ENCODE measurements at places on chromosomes 3 and 15.
A peak's percentile ranks its signal among the peaks of the same experiment; 100 is the strongest.

DNA sequence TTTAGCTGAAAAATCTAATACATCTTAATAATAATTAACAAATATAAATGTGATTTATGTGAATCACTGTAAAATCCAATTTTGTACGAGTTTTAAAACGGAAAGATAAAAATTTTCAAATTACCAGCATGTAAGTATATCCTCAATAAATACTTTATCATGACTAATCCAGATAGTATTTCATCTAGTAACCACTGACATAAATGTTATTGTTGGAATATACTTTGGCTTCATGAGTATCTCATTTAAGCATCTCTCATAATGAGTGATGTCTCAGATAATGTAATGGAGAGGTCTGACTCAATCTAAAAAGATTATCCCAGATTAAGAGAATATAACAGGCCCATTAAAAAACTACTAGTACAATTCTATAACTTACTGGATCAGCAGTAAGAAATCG, 216.3 kb downstream of the STAG1 start:
- DNase-seq: no peak

DNA sequence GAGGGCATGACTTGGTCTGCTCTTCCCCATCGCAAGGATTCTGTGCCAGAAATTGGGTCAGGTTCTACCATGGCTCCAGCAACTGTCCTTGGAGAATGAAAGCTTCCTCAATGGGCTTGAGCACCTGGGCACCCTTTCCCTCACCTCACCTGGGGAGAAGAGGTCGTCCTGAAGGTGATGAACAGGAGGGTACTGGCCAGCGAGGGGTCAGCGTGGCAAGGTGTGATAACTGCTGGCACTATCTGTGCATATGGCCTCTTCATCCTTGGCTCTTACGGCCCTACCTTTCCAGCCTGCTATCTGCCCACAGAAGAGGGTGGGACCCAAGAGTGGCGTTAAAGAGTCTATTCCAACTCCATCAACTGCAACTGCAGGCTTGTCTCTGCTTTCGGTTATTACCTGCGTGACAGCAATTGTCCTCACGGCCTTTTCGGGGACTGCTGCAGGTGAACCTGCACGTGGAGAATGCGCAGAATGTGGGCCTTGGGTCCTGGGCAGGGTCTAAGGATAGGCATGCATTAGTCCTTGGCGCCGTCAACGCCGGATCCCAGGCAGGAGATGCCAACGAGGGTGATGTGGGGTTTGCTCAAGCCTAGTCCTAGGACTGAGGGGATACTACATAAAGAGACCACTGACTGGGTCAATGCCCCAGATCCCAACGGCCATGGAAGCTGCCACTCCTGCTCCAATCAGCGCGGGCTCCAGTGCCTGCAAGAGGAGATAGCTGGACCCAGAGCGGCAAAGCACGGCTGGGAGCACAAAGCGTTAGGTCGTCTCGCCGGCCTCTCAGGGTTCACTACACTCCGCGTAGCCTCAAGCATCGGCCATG, 625 bp upstream of the RBM15B start:
- no peak for DNase-seq

GRCh38 chr15:50150349-50150748, 31.3 kb upstream of the ATP8B4 start:
- no peak for DNase-seq

DNA sequence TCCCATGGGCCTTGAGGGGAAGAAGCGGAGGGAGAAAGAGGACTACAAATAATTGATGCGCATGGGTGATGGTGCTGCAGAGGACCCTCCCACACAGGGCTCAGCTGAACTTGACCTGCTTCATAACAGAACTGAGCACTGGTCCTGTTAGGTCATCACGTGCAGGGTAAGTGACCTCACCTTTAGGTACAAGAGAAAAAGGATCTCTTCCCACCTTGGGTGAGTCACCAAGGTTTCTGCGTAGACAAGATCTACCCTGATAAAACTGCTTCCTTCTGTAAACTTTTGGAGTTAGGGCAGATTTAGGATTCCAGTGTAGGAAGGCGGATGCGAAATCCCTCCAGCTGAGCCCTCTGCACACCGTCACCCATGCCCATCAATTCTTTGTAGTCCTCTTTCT, 67.1 kb downstream of the FEM1B start:
- DNase-seq: no peak

DNA sequence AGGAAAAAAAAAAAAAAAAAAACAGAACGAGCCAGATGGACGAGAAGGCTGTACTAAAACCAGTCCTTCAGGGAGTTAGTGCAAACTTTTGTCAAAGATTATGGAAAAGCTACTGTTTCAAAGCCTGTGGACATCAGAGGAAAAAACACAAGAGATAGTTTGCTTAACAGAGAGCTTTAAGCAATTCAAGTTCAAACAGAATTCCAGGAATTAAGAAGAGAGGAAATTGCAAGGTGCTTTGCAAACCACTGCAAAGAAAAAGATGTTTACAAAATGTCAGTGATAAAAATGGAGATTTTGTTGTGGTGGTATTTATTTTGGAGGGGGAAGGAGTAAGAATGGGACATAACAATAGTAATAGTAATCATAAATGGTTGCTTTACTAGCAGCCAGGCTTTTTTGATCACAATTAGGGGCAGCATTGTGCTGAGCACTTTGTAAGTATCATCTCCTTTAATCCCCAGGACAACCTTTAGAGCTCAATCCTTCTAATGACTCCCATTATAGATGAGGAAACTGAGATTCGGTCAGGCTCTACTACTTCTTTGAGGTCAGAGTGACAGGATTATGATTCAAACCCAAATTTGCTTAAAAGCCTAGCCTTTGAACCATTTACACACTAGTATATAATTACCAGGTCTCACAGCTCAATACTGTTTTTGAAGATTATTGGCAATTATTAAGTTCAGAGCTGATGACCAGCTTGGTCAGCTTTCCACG, 22.4 kb upstream of the ARHGEF3 start:
- no peak for DNase-seq

- no peak for DNase-seq
These were observed 71.9 kb upstream of the FBN1 start for GRCh38 chr15:48717458-48717857.

DNA sequence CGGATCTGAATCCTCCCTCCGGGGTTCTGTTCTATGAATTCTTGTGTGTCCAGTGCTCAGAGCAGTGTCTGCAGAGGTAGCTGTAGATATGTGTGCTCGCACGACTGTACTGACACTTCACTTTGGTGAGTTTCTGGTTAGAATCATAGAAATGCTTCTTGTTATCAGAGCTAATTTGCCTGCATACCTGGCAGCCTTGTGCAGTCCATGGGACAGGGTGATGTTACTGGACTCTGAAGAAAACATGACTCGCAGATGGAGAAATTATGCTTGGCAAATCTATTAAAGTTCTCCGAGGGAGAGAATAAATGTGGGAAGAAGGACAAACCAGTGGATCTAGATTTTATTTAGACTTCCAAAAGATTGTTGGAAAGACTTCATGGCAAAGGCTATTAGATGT, 12.2 kb downstream of the CGNL1 start:
- no peak for DNase-seq

GRCh38 chr3:72210261-72210660, 425.3 kb upstream of the PROK2 start:
- DNase-seq: no peak

DNA sequence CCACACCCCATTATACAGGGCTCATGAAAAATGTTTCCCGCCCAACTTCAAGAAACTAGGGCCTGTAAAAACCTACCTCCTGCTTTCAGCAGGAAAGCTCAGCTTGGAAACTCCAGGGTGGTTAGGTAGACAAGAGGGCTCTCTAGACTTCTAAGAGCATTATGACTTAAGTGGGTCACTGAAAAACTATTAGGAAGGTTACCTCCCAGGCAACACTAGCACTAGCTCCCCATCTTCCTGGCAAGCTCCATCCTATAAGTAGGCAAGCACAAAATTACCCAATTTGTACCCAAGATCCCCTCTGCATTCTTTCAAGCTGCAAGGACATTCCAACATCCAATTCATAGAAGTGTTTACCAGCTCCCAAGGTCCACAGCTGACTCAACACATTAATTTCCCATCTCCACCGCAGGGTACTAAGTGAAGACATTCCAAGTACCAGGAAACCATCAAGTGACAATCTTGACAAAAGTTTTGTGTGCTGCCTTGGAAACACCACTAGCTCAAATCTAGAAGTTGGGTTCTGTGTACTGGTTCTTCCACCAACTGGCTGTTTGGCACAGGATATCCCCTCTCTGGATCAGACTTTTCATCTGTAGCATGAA, 46.9 kb downstream of the WNT5A start:
- DNase-seq: no peak

DNA sequence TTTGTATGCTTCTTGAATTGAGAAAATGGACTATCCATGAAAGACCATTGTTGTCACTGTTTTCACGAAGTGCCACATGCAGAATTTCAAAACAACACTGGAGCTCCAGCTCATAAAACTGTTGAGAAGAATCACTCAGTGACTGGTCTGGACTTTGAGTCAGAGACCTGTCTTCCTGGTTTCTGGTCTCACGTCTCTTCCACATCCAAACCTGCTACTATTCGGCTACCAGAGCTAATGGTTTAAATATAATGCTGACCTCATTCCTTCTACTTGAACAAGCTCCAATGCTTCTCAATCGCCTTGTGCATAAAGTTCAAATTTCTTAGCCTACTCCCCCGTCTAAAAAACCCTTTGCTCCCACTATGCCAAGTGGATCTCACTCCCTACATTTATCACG, 227.9 kb upstream of the NR2F2 start:
- no peak for DNase-seq

GRCh38 chr15:40061212-40061901, 22.4 kb upstream of the SRP14 start:
- no peak for DNase-seq

DNA sequence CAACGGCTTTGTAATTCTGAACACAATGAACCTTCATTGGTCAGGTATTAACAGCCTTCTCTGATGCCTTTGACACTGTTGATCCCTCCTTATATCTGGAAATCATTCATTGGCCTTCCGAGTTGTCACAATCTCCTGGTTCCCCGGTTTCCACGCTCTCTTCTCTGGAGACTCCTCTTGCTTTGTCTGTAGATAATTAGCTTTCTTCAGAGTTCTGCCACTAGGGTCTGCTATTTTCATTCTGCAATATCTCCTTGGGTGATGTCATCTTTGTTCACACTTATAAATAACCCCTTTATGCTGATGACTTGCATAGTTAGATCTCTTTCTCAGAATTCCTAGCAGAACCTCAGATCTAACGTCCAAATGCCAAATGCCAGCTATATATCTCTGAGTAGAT, 583.8 kb upstream of the ZNF717 start:
- no peak for DNase-seq

GRCh38 chr15:99399618-99400017, 148.3 kb downstream of the LRRC28 start:
- DNase-seq: peak; percentile 30

DNA sequence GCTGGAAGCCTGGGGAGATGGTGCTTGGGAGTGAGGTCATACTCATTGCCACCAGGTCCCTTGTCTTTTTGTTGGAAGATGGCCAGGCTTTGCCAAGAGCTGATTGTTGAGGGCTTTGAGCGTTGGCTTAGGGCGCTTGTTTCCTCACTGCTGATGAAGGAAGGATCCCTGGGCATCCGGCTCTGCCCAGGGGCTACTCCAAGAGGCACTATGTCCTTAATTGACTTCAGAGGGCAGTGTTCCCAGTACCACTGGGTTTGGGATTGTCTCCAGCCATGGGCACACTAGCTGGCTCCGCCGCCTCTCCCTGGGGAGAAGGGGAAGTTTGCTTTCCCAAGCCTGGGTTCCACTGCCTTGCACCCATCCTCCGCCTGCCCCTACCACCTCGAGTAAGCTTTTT, 57.2 kb upstream of the RGMA start:
- DNase-seq: no peak

DNA sequence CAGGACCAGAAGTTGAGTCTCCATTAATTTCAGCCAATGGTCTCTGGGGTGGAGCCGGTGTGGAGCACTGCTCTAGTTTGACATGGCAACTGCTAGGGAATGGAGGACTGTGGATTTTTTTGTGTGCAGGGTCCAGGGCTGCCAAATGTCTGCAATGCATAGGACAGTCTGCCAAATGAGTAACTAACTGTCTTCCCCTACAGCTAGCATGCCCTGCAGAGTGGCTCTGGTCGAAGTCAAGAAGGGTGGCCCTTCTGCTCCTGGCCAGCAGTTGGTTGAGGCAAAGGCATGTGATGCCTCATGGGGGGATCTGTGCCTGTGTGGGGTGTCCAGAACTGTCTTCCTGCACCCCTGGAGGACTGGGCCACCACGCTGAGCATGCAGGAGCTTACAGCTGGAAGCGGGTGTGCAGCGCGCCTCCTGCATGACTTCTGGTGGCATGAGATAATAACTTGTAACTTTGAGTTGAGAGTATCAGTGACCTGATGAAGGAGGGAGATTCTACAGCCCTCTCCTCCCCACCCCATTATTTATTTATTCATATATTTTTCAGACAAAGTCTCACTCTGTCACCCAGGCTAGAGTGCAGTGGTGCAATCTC, 4.6 kb downstream of the TPRA1 start:
- no peak for DNase-seq

DNA sequence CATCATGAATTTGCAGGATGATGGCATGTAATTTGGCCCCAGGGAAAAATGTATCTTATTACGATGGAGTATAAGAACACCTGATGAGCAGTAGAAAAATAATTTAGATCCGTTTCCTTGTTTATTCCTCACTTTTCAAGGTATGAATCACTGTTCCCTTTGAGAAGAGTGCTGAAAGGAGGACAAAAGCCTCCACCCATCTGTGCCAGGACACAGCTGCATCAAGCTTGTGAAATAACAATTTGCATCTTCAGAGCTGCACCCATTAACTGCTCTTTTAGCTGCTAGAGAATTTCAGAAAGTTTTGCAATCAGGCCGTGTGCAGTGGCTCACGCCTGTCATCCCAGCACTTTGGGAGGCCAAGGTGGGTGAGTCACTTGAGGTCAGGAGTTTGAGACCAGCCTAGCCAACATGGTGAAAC, 9.6 kb downstream of the CLDND1 start:
- DNase-seq: no peak

GRCh38 chr15:79673416-79674123, 223.2 kb downstream of the MTHFS start:
- peak; percentile 48 for DNase-seq

DNA sequence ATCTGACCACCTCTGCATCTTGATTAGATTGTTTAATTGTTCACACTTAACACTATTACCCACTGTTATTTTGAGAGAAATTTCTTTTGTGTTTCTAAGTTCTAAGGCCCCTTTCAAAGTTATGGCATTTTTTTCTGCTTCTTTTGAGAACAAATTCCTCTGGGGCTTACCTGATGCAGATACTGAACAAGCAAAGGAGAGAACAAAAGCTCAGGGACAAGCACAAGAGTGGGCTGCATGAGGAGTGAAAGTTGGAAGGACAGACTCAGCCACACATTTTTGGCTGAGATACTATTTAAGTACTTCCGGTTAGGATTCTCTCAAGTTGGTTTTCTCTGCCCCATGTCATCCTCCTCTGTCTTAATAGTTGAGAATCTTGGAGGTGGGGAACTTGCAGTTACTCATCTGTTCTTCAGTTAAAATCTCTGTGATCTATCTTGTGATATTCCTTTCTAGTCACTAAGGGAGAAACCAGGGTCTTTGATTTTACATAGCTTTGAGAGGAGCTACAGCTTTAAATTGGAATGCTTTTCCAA, 54.7 kb downstream of the CMTM6 start:
- DNase-seq: no peak

GRCh38 chr3:159627634-159628033, 361.0 kb upstream of the IL12A start:
- no peak for DNase-seq

GRCh38 chr3:155238845-155239244, 54.6 kb downstream of the STRIT1 start:
- no peak for DNase-seq

- no peak for DNase-seq
These were observed 8.4 kb downstream of the RAB6B start for GRCh38 chr3:133887074-133887802.

- no peak for DNase-seq
These were observed 125.2 kb downstream of the TMCO5A start for GRCh38 chr15:38059665-38060064.

- DNase-seq: no peak
These were observed 119.1 kb upstream of the ADAMTS9 start for GRCh38 chr3:64806668-64807605.
